GM23248 (cell line): ENCODE measurements at places on chromosomes 3 and 15.

GRCh38 chr3:30743641-30744317 is 137.4 kb downstream of the TGFBR2 start:
- no peak for DNase-seq

DNA sequence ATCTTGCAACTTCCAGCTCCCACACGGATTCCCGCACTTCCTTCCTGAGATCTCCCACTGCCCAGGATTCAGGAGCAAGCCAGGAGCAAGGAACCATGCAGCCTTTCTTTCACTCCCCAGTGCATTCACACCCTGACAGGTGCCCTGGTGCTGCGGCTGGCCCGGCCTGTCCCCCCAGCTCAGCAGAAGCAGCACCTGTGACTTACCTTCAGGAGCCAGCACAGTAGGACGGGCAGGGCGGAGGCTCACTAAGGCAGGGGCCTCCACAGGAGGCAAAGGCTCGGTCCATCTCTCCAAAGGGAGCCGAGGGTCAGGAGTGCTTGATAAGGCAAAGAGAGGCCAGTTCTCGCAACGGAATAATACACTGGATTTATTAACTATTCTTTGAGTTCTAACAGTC is 4.8 kb downstream of the ANKRD63 start:
- no peak for DNase-seq

DNA sequence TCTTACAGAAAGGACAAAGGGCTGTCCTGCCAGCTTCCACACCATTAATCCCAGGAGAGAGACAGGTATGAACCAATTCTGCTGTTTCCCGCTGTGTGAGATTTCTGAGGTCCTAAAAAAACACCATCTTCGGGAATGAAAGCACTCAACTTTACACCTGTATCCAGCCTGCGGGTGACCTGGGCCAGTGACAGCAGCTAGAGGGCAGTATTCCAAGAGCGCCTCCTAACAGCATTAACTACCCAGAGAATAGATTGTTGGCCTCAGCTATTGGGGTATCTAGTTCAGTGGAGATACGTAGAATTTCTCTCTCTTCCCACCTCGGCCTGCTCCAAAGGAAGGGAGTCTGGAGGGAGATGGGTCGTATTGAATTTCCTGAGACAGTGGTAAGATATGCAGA is 55.1 kb downstream of the WDR76 start:
- DNase-seq, result peak; percentile 12

DNA sequence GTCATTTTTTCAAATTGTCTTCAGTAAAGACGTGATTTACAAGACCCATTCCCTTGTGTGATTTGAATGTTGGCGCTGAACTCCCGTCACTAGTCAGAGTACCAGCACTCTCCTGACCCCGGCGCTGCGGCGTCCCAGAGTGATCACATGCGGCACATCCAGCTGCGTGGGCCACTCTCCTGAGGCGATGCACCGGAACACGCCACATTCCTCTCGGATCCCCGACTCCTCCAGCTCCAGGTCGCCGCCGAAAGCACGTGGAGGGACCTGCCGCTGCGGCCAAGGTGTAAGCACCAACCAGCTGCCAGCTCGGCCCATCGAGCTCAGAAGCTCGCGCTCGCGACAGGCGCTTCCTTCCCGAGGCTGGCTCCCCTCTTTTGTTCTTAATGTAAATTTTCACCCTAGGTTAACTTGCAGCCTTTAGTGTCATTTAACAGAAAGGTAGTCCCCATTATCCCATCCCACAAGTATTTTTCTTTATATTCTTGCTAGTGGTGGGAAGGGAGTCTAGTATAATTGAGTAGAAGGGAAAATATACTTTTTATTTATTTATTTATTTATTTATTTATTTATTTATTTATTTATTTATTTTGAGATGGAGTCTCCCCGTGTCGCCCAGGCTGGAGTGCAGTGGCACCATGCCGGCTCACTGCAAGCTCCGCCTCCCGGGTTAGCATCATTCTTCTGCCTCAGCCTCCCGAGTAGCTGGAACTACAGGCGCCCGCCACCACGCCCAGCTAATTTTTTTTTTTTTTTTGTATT is 61.7 kb upstream of the VGLL3 start:
- DNase-seq, result no peak

DNA sequence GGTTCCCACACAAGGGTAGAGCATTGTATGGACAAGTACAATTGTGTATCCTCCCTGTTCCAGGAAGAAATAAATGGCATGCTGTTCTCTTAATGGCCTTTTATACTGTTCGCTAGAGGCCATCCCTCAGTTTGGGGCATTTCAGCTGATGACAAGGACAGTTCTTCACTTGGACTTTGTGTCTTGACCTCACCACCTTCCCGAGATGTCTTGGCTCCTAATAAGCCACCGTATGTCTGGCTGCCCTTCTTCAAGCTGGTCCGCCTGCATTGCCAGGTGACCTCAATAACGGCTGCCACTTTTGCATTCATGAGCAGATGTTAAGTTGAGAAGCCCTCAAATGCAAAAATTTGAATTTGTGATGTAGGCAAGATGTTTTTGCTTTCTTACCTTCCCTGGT is 24.1 kb downstream of the ZBTB38 start:
- DNase-seq, result no peak
